ENCODE measurements at places on chromosomes 3 and 15.
A peak's percentile ranks its signal among the peaks of the same experiment; 100 is the strongest.

GRCh38 chr15:31467361-31467760 lies 140.7 kb downstream of the KLF13 start:
- no peak for DNase-seq

DNA sequence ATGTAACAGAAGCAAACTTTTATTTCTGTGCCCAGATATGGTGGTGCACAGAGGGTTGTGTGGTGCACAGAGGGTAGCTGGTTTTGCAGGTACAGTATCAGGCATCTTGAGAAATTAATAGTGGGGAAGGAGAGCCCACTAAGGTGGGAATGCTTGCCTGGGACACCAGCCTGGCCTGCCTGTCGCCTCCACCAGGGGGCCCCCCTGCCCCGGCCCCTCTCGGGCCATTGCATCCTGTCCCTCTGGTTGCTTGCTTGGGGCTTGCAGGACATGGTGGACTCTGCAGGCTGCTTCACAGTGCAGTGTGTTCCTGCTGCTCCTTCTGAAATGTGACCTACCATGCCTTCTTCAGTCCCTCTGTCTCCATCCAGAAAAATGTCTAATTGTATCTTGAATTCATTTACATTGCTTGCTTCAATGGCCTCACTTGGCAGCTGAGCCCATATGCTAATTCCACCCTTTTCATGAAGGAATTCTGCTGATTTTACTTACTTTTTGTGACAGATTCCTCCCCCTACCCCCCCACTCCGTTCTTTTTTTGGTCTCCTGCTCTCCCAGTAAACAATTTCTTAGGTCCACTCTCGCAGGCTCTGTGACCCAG lies 73.6 kb downstream of the EEFSEC start:
- peak; percentile 28 for DNase-seq

DNA sequence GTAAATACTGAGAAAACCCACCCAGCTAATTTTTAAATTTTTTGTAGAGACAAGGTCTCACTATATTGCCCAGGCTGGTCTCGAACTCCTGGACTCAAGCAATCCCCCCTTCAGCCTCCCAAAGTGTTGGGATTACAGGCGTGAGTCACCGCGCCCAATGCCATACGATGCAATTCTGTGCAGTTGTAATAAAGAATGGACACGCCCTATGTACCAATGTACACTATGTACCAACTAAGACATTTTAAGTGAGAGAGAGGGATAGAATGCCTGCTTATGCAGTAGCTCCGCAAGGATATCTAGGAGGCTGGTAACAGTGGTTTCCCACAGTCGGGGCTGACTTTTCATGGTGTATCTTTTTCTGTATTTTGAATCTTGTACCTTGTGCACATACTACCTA lies 14.6 kb downstream of the ZNF710 start:
- DNase-seq = no peak

DNA sequence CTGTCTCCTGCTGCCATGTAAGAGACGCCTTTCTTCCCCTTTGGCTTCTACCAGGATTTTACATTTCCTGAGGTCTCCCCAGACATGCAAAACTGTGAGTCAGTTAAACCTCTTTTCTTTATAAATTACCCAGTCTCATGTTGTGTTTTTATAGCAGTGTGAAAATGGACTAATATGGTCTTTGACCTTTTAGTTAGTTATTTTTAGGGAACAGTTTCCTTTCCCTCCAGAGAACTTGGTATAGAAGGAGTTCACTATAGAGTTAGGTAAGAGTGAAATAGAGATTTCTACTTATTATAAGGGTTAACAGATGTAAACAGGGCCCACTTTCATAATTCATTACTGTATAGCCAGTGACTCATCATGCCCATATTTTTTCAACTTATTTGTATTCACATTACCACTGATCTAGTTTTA lies 170.9 kb downstream of the UNC13C start:
- DNase-seq = no peak

GRCh38 chr3:47324278-47324865 lies 41.6 kb downstream of the KLHL18 start:
- DNase-seq = peak; percentile 89

DNA sequence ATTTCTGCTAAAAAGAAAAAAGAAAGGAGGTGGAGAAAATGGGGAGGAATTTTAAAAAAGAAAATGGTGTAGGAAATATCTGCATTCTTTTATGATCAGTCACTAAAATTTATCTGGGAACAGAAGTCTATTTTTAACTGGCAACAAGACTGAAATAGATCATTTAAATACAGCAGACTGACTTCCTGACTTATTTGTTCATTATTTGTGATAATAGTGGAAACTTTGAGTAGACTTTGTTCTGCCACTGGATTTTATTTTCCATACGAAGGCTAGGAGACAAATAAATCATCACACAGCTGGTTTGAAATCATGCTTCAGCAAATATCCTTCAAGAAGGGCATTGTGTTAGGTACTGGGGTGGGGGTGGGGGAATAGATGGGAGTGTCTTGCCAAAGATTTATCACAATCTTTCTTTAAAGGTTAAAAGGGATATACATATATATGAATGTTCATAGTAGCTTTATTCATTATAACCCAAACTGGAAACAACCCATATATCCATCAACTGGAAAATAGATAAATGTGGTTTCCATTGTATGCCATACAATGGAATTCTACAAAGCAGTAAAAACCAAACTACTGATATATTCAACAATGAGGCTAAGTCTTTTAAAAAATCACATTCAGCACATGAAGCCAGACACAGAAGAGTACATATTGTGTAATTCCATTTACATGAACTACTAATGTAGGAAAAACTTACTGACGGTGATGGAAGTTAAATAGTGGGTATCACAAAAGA lies 4.7 kb upstream of the CLASP2 start:
- no peak for DNase-seq

DNA sequence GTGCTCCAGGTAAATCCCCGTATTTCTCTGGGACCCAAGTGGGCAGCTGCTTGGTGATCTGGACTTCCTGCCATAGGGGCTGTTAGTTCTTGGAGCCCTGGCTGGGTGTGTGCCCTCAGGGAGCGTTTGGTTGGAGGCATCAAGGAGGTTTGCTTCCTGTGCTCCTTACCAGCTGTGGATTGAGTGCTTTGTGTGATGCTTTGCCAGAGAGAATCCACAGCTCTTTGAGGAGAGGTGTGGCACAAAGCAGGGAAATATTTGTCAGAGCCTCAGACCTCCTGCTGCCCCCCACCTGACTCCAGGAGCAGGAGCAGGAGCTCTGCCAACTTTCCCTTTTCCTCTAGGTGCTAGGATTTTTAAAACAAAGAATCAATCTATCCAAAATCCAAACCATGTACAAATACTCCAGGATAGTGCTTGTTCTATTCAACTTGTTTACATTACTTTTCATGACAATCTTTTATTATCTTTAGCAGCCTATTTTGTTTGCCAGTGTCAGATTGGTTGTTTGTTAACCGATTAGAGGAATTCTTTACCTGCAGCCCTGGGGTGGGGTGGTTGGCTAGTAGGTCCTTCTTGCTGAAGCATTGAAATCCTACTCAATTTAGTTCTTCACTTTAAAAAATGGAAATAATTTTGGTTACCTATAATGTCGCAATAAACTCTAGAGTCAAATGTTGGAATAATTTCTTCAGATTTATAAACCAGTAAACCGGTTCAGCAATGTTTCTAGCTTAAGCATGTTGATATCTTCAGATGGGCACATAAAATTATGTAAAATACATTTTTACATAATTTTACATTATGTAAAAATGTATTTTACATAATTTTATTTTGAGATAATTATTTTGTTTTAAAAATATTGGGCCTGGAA lies 2.5 kb downstream of the CTDSPL start:
- DNase-seq = no peak

DNA sequence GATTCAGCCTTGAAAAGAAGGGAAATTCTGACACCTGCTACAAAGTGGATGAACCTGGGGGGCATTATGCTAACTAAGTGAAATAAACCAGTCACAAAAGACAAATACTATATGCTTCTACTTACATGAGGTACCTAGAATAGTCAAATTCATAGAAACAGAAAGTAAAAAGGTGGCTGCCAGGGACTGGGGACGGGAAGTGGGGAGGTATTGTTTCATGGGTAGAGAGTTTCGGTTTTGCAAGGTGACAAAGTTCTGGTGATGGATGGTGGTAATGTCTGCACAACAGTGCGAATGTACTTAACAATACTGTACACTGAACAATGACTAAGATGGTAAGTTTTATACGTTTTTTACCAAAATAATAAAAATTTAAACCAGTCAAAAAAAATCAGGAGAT lies 4.8 kb downstream of the IDH2 start:
- no peak for DNase-seq

GRCh38 chr15:83955806-83956265 lies 279.7 kb upstream of the GOLGA6L4 start:
- DNase-seq = no peak

DNA sequence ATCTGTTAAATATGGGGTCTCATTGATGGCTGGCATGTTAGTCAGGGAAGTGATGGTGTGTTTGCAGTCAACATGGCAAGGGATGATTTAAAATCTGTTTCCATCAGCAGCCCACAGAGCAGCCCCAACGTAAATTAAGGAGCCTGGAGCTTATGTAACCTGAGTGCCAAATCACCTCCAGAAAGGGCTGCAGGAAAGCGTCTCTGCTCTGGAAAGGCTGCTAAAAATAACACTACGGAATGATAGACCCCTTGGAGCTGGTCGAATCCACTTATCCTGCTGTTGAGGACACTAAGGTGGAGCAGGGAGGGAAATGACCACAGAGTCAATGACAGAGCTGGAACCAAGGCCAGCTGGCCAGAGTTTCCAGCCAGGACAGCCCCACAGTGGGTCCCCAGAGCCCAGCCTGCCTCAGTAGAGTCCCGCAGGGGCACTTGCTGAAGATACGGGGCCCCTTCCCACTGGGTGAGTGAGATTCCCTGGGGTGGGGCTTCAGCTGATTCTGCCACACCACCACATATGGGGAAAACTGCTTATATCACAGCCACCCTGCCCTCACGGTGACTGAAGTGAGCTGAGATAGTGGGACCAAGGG lies 63.5 kb downstream of the EPHB1 start:
- no peak for DNase-seq

- DNase-seq = peak; percentile 24
Measured at GRCh38 chr3:39541917-39542329, 74.4 kb downstream of the MOBP start.

DNA sequence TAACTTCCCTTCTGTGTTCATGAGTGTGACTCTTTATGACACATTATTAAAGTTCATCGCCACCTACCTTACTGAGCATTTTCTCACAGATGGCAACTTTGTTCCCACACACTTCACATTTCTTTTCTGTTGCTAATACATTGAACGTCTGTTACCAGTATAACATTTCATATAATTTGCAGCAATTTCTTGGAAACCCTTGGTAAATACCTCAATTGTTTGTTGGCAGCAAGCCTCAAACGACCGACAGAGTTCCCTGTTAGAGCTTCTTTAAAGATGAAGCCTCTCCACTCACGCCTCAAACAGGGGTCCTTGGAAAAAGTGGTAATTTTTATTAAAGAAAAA lies 3.2 kb upstream of the CHSY1 start:
- no peak for DNase-seq

GRCh38 chr3:15384510-15385237 lies 42.7 kb downstream of the METTL6 start:
- no peak for DNase-seq

DNA sequence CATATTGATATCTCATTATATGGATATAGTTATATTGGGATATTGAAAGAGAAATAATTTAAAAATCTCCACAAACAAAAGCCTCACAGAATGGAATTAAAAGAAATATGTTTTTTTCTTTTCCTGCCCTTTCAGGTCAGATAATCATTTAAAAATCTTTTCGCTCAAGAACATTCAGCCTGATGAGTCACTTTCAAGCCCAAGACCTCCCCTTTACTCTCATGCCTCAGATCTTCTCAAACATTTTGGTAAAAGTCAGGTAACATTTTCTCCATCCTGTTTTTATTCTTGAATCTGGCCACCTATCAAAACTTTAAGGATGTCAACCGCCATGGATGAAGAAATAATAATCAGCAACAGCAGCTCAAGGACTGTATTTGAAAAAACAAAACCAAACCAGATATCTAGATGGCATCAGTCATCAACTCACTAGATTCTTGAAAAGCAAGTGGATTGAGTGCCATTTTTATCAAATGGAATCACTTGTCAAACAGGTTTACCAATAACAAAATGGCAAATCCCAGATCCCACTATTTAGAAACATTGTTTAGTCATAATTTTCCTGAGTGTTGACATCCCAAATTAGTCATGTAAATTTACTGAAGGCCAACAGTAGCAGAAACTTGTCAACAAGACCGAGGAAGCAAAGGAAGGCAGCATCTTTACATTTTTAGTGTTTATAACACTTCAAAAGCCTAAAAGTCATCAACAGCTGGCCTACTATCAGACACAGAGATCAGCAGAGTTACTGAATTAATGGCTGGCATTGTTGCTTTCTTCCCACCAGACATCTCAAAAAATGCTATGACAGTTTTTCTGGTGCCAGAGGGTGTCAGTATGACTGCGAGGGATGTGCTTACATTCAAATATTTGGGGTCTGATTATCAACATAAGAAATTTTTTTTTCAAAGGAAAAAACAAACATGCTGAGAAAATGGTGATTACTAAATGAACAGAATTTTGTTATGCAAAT lies 444.7 kb downstream of the MAGI1 start:
- no peak for DNase-seq

DNA sequence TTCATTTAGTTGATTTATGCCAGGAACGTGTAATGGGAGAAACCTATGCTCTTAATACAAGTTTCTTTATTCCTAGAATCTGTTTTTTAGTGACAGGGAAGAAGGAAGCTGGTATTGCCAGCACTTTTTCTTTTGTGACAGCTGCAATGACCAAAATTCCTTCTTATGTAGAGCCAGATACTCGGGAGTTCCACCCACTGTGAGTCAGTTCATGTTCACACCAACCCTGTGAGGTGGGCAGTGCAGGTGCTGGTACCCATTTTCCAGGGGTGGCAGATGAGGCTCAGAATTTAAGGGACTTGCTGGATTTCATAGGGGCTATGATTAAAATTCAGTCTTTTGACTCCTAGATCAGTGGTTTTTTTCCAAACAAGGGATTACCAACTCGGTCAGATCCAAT lies 34.7 kb downstream of the OXNAD1 start:
- DNase-seq = no peak

DNA sequence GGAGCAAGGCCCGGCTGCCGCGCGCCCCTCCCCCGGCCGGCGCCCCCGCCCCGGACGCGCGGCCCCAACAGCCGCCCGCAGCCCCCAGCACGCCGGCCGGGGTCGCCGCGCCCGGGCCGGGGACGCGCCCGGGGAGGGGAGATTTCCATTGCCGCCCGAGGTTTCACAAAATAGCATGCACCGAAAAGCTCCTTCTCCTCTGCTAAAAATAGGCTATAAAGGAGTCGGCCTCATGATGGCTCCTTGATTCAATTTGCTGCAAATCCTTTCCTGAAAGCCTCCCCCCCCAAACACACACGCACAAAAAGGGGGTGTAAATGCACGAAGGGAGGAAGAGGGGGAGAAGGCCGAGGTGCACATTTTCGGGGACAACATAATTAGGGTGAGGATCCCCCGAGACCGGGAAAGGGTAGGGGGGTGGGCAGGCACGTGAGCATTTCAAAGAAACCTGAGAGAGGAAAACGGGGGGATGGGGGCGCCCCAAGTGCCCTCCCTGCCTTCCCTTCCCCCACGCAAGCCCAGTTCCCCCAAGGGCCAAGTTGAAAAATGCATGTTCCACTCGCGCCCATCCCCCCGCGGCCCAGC lies 734 bp downstream of the TBL1XR1 start:
- DNase-seq = peak; percentile 49
